IMR-90 (cell line): ENCODE measurements at places on chromosomes 1 and 21. TPM values are rescaled to one million over a fixed set of nuclear protein-coding genes. Genes with fewer than 3 reads are reported as not detected.

DNA sequence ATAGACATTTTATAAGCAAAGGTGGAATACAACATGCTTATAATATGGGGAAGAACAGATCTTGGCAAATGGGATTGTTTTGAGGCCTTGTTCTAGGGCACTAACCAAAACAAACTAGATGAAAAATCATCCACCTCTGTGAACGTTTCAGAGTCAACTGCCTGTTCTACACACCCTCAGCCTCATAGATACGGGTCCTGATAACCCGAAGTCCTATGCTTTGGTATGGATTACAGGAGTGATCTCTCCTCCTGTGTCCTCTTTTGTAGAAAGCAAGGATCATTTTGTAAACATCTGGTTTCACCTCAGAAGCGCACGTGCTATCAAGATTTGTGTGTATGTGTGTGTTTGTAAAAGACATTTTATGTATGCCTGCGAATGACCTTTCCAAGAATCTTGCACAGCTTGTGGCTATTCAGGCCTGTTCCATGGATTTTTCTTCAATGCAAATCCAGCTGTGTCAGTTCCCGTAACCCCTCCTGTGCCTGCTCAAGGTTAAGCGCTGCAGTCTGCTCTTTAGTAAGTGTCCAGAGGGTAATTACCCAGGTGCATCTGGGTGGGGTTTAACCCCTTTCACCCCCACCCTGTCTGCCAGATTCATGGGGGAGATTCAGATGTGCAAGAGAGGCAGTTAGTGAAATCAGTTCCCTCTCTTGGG lies 132.4 kb downstream of the ROR1 start:
- DNase-seq: no peak

DNA sequence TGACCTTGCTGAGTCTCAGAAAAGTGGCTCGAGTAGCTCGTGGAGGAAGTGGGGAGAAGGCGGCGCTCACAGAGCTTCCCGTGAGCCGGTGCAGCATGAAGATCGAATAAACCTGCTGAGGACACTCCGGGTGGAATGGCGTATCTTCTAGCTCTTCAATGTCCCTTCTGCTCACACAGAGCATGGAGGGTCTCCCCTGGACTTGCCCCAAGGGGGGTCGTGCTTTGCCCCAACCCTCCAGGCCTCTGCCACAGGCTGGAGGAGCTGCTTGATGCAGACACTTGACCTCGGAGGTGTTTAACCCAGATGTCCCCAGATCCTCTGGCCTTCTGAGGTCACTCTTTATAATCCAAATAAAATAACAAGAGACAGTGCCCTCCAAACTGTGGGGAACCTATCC lies 2.2 kb upstream of the KRTAP10-12 start:
- DNase-seq: no peak

- DNase-seq: no peak
Observed at GRCh38 chr1:222068101-222068500, 326.2 kb upstream of the DUSP10 start.

Gene ZNF695
- total RNA-seq: 0.54 and 1.1 TPM in 2 replicates

Gene C1orf53
- 4.2 and 4.8 TPM in 2 replicates for total RNA-seq

Gene FCRL6
- total RNA-seq: not detected in 2 replicates

DNA sequence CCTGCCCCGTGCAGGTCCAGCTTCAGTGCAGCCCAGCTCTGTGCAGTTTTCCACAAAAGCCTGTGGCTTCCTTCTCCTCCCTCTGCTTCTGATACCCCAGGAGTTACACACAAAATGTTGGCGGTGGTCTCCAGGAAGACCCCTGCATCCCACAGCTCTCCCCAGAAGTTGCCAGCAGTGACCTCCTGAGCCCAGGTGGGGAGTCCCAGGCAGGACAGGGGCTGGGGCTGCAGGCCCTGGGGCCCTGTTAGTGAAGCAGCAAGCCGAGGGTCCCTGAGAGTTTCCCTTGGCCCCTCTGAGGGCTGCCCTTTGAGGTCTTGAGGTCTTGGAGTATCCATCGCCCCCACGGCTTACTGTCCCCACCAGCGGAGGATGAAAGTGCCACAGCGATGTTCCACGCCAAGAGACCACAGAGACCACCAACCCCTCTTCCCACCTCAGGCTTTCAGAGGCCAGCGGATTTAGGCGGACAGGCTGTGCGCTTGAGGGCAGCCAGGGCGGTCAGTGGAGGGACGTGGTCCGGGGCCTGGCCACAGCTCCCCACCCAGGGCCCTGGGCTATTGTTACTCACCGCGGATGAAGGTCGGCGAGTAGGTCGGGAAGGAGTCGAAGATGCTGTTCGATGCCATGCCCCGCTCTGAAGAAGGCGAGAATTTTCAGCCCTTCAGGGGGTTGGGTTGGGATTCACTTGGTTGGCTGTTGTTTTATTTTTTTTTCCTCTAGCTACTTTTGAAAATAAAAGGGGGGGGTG lies 34.0 kb upstream of the RUNX3 start:
- no peak for DNase-seq

- DNase-seq: no peak
Observed at GRCh38 chr1:55639051-55639450, 423.9 kb upstream of the USP24 start.

DNA sequence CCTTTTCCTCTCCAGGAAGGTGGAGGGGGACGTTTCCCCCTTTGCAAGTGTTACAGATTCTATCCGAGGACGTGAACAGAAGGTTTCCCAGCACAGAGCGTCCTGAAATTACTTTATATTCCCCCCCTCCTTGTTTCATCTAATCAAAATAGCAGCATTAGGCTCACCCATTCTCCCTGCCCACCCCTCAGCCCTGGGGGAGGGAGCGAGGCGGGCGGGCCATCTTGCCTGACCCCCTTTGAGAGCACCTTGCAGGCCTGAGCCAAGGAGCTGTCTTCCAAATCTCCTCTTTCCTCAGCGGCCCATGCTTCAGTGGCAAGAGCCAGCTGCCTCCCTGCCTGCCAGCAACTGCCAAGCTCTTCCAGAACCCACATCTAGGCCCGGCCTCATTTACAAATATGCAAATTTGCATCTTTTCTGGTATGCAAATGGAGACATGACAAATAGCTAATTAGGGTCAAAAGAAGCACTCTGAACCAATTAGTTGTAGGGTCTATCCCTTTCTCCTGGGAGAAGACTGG lies 69.1 kb upstream of the POU3F1 start:
- no peak for DNase-seq

Gene DNAI4
- 1.6 and 1.7 TPM in 2 replicates for total RNA-seq

GRCh38 chr1:70169018-70169839 lies 36.1 kb downstream of the LRRC40 start:
- DNase-seq: peak; percentile 45

Gene MAP7D1
- total RNA-seq: 30.8 and 32.3 TPM in 2 replicates

Gene ICOSLG
- total RNA-seq: under 0.01 TPM in 2 replicates

Gene LRRC53
- not detected in 2 replicates for total RNA-seq

Gene OR14I1
- total RNA-seq: not detected in 2 replicates

Gene REN
- 0.28 and 0.54 TPM in 2 replicates for total RNA-seq

Gene BEST4
- not detected in 2 replicates for total RNA-seq

Gene IL10
- total RNA-seq: not detected in 2 replicates

DNA sequence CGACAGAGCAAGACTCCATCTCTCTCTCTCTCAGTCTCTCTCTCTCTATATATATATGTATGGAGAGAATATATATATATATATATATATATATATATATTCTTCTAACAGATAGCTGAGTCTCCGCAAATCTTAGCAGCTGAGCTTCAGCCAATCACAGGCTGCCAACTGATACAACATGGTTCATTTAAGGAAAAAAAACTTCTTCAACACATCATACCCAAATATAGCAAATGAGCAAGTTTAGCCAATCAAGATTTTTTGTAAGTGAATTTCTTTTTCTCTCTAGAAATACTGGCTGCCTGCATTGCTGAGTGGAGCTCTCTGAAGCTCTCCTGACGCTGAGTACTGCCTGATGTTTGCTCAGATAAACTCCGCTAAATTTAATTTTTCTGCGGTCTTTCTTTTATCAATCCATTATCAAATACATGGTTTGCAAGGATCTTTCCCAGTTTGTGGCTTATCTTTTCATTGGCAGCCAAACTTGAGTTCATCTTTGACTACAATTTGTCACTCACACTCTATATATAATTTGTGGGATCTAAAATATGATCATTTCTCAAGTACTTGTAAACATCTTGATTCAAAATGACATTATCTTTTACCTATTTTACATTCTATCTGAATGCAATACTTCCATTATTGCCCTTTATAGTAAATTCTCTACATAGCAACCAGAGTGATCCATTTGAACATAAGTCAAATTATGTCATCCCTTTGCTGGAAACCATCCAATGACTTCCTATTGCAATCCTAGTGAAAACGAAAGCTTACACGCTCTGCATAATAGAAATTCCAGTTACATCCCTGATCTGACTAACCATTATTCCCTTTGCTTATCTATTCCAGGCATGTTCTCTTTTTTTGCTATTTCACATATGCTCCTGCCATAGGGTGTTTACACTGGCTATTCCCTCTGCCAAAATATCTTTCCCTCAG lies 2131.7 kb downstream of the MRPL39 start:
- no peak for DNase-seq

Gene FH
- total RNA-seq: 78.7 and 101 TPM in 2 replicates

DNA sequence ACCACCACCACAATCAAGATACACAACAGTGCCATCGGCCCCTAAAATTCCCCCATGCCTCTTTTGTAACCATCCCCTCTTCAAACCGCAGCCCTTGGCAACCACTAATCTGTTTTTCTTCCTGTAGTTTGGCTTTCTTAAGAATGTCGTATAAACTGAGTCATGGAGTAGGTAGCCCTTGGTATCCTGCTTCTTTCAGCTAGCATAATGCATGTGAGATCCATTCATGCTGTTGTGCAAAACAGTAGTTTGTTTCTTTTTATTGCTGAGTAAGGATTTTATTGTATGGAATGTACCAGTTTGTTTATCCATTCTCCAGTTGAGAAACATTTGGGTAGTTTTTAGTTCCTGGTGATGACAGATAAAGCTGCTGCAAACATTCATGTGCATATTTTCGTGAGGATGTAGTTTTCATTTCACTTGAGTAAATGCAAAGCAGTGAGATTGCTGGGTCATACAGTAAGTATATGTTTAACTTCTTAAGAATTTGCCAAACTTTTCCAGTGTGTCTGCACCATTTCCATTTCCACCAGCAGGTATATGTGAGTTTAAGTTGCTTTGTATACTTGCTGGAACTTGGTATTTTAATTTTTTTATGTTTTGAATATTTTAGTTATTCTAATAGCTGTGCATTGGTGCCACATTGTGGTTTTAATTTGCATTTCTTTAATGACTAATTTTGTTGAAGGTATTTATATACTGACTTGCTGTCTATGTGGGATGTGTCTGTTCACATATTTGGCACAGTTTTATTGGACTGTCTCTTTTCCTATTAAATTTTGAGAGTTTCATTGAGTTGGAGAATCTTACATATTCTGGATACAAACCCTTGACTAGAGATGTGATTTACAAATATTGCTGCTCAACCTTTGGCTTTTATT lies 148.4 kb upstream of the MAP1LC3C start:
- DNase-seq: no peak

- DNase-seq: no peak
Observed at GRCh38 chr1:243250102-243250501, 5.0 kb downstream of the CEP170 start.

DNA sequence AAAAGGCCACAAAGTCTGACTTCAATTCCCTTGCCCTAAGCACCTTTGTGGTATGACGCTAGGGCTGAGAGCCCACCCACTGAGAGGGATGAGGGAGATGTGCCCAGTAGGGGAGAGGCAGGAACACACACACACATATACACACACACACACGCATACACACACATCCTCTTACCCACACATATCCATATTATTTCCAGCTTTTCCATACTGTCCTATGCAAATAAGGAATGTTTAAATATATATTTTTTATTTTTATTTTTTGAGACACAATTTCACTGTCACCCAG lies 3.0 kb downstream of the RAB25 start:
- DNase-seq: peak; percentile 43
